T-helper 17 cell (primary cell): ENCODE measurements at places on chromosomes 1 and 21. TPM values are rescaled to one million over a fixed set of nuclear protein-coding genes. Genes with fewer than 3 reads are reported as not detected.

DNA sequence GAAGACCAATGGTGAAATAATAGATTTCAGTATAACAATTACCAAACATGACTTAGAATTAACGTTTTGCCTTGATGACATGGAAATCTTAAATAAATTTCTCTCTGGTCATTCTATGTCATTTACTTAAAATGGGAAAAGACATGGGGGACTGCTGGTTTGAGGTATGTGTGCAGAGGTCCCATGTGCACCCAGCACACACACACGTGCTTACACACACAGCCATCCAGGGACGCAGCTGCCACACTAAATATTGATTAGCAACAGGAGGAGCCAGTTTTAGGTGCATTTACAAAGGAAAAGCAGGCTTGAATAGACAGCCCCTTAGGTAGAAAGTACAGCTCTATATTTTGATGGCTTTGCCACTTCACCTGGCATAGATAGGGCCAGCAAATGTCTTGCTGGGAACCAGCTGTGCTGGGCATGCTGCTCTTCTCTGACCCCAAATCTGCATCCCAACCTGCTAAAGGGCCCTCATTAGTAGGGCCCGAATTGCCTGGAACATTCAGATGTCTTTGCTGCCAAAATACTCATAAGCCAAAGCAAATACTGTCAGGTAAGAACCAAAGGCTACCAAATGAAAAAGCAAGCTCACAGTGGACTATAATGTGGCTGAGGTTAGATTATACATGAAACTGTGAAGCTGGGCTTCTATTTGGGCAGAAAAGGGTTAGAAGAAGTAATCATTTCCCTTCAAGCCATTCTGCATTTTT lies 399.9 kb downstream of the HHAT start:
- DNase-seq: no peak

- DNase-seq: no peak
These were observed 23.5 kb downstream of the CXADR start for GRCh38 chr21:17536381-17536780.

DNA sequence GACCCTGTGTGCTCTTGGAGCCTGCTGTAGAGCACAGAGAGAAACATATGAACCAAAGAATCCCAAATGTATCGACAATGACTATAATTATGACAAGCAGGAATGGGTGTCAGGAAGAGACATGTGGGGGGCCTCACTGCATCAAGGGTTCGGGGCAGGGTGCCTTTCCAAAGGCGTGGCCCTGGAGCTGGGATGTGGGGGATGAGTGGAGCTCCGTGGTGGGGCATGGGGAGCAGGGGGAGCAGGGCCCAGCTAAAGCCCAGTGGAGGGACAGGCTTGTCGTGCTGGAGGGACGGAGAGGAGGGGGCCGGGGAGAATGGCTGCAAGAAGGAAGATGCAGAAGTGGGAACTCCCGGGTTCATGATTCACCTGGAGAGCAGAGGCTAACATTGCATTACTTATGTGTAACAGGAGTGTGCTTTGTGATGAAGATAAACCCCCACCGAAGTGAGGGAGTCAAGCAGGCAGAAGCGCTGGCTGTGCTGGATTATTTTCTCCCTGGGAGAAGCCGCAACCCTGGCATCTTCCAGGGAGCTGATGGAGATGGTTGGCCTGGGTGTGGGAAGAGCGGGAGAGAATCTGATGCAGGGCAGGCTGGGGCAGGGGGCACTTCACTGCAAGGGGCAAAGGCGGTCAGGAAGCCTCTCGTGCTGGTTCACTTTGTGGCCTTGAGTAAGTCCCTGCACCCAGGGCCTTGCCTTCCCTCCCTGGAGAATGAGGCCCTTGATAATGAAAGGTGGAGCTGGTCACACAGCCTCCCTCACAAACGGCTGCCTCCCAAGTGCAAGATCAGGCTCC lies 124.6 kb upstream of the RUNX3 start:
- no peak for DNase-seq

- DNase-seq: no peak
These were observed 31.6 kb downstream of the VWA5B1 start for GRCh38 chr1:20322081-20322824.

- no peak for DNase-seq
These were observed 158.4 kb downstream of the GDAP2 start for GRCh38 chr1:117770981-117771531.

OLFML3 gene
- 1.2 TPM for total RNA-seq
